ENCODE measurements at places on chromosomes 13 and 19. TPM values are rescaled to one million over a fixed set of nuclear protein-coding genes. Genes with fewer than 3 reads are reported as not detected.

DNA sequence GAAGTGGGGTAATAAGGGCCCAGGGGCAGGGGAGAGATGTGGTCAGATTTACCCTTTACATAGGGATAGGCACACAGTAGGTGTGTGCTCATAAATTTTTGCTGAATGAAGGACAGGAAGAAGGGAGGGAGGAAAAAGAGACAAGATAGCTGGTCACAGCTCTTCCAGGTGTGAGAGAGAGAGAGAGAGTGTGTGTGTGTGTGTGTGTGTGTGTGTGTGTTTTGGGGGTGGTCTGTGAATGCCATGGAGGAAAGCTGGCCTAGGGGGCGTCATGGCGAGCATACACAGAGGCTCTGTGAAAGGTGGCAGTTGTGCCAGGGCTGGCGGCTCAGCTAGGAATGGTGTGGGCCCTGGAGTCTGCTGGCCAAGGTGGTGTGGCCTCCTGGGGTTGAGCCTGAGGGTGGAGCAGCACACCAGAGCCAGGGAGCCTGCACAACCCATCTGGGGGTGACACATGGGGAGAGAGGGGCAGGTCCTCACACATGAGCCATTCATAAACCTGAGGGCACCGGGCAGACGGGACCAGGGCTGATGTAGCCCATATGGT, 6.0 kb upstream of the PRX start:
- DNase-seq: no peak

- DNase-seq: no peak
These were observed 4.1 kb downstream of the GGN start for GRCh38 chr19:38383743-38384142.

Gene RDH8
- not detected for total RNA-seq

- DNase-seq: no peak
These were observed 5.6 kb upstream of the ADM5 start for GRCh38 chr19:49683814-49684250.

Gene DYRK1B
- total RNA-seq: 11.5 TPM

Gene C19orf67
- total RNA-seq: not detected

GRCh38 chr19:40035996-40036395, 20.0 kb downstream of the ZNF780B start:
- DNase-seq: no peak

Gene KLK6
- total RNA-seq: not detected

Data from activated CD4-positive, alpha-beta T cell treated with anti-CD3 and anti-CD28 coated beads, Interleukin-2, amount 10 ng/mL, durations not matched to agents 7 days and 5 days (primary cell).